Thoracic aorta (tissue), 2 donors: ENCODE measurements at places on chromosomes 4 and X.

DNA sequence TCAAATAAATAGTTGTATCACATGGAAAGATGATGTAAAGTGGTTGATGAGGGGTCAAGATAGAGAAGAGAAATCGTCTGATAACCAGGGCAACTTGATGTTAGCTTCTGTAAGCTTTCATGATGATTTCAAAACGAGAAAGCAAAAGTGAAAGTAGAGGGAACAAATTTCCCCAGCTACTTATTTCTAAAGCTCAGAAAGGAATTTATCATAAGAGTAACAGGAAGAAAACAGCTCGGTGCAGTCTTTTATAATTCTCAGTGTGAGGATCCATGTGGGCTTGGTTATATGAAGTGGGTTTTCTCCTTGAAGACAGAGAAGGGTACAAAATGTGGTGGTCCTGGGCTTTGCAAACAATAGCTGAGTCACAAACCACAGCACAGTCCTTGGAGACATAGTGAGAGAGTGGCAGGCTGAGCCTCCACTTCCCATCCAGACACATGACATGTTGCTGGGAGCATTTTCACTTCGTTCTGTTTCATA is 32.1 kb upstream of the GLRA2 start:
- no peak for DNase-seq

DNA sequence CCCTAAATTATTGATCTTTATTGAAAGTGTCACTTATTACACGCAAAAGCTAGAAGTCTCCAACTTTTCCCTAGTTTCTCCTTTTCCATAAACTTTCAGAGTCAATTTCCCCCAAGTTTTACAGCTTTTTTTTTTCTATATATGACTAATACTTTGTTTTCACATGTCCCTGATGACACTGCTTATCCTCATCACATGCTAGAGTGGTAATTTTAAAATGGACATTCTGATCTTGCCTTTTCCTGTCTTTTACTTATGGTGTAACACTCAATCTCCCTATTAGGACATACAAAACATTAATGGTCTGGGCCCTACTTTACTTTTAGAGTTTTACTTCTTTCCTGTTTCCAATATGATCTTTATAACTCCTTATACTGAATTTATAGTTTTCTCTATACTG is 112.6 kb downstream of the ANK2 start:
- DNase-seq, result no peak

DNA sequence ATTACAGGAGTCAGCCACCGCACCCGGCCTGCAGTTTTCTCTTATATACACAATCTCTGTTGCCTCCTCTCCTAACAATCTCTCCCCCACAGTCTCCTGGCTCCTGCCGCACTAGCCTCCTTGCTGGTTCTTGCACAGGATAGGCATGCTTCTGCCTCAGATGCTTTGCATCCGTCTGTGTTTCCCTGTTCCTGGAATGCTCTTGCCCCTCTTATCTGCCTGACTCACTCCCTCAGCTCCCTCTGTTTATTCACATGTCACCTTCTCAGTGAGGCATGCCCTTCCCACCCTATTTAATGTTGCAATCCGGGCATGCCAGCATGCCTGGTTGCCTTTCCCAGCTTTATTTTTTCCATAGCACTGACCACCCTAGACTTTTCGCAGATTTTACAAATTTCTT is 161.9 kb downstream of the PHF8 start:
- no peak for DNase-seq

DNA sequence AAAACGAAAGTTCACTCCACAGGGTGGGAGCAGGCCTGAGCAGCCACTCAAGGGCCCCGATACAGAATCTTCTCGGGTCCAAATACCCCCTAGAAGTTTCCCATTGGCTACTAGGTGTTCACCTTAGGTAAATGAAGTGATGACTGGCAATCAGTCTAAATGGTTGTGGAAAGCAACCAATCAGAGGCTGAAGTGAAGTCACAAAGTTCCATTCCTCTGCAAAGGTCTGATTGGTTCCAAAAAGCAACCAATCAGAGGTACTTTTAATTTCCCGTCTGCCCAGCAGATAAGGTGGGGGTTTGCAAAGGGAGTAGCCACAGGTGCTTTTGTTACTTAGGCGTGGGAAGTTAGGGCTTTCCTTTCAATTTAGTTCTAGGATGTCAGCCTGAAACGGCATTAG is 58.2 kb upstream of the NKAP start:
- no peak for DNase-seq

GRCh38 chrX:154039577-154039976 is 19.9 kb upstream of the IRAK1 start:
- no peak for DNase-seq

GRCh38 chrX:73876911-73877310 is 313.9 kb downstream of the CHIC1 start:
- no peak for DNase-seq

DNA sequence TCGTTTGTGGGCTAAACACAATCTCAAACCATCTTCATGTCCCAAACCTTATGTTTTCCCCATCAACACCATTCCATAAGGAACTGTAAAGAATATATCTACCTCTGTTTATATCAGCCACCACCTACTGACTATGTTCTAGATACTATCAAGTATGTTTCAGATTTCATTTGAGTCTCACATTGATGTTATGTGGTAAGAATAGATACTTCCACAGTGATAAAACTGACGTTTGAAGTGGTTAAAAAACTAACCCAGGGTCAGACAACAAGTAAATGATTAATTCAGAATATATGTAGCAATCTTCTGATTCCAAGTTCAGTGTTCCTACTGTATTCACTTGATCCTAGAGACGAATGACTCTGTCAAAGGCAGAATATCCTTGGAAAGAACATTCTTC is 156.8 kb upstream of the RASGEF1B start:
- no peak for DNase-seq

- no peak for DNase-seq
These were observed 1722.1 kb upstream of the PCDH10 start for GRCh38 chr4:131427000-131427399.

DNA sequence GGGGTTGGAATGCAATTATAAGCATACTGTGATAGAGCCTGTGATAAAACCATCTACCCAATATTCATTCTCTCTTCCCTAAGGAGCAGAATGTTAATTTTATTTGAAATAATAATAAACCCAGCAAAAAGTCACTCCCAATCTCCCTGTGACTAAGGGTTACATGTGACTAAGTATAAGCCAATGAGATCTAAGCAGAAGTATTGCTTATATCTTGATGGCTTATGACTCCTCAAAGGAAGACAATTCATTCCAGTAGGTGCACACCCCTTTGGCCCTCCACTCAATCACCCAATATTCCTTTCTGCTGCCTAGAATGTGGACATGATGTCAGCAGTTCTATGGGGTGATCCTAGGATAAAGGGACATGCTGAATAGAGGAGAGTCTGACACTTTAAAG is 224.6 kb downstream of the ADAMTS3 start:
- no peak for DNase-seq

DNA sequence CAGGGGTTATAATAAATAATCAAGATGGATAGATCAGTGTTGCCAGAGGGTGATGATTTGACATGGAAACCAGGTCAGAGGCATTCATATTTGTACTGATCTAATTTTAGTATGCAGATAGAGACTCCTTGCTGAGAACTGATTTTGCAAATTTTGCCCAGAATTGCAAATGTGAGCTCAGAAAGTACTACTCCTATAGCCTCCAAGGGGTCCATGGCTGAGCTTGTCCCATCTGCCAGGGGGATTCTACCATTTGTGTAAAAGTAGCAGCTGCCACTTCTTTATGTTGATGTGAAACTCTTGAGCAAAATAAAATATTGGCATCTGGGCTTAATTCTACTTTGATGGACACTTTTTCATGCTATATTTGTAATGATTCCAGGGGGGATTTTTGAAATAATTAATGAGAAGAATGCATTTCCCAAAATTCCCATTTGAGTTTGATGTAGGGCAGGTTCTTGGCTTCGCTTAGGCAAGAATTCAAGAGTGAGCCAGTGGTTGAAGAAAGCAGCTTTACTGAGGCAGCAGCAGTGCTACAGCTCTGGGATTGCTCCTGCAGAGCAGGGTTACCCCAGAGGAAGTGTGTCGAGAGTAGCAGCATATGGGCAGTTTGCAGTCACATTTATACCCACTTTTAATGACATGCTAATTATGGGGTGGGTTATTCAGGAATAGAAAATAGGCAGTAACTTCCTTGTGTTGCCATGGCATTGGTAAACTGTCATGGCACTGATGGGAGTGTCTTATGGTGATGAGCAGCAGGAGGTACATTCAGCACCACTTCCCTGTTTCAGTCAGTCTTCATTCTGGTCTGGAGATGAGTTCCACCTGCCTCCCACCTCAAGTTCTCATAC is 38.7 kb upstream of the DCLK2 start:
- DNase-seq, result no peak

DNA sequence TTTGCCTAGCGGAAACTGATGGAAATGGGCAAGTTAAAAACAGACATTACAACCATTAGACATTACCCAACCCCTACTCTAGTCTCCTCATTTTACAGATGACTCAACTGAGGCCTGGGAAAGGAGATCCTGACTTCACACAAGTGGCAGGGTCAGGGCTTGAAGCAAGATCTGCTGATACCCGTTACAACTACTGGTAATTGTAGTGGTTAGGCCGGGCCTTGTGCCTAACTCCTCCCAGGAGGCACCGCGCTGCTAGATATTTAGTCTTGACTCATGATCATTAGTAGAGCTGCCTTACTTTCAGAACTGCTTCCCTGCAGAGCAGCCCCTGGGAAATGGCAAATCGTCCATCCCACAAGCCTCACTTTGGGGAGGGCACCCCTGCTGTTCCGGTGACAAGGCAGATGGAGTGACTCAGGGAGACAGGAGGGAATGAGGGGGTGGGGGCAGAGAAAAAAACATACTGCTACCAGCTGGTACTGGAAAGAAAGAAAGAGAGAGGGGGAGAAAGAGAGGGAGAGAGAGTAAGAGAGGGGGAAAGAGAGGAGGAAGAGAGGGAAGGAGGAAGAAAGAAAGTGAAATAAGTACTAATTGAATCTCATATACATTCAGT is 12.2 kb downstream of the ARHGEF6 start:
- no peak for DNase-seq

DNA sequence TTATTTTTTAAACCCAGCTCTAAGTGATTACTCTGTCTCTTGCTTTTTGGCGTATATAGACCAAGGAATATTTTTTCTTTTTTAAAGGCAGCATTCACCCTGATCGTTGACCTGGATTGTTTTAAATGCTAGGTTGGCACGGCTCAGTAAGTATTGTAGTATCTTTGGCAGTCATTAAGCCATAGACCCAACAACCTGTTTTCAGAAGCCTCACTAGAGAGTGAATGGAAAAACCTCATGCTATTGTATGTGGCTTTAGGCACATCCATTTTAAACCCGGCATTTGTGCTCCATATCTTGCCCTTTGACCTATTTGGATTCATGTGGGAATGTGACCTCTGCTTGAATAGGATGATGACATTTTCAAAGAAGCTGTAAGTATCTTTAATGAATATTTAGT is 183.9 kb downstream of the SNCA start:
- no peak for DNase-seq

DNA sequence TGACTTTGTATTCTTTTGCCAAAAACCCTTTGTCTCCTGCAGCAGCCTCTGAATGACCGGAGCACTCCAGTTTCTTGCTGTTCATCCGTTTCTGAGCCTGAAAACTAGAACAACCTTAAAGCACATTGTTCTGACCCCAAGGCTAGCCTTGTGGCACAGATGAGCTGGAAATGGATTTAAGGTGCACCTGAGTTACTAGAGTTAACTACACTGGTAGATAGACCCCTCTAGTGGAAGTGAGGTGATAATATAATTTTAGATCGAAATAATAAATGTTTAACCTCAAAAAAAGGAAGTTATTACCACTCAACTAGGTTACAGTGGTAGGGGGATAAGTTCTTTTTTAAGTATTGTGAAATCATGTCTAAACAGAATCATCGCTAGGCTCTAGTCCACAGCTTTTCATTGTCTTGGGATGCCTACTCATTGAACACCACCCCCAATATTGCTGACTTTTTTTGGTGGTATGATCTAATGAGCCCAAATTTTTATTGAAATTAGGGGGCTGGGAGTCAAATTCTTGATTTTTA is 2.7 kb downstream of the PLS3 start:
- DNase-seq, result no peak

DNA sequence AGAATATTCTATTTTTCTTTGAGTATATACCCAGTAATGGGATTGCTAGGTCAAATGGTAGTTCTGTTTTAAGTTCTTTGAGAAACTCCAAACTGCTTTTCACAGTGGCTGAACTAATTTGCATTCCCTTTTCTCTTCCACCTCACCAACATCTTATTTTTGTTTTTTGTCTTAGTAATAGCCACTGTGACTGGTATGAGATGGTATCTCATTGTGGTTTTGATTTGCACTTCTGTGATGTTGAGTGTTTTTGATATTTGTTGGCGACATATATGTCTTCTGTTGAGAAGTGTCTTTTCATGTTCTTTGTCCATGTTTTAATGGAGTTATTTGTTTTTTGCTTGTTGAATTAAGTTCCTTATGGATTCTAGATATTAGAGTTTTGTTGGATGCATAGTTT is 24.4 kb downstream of the AIMP1 start:
- DNase-seq, result no peak

DNA sequence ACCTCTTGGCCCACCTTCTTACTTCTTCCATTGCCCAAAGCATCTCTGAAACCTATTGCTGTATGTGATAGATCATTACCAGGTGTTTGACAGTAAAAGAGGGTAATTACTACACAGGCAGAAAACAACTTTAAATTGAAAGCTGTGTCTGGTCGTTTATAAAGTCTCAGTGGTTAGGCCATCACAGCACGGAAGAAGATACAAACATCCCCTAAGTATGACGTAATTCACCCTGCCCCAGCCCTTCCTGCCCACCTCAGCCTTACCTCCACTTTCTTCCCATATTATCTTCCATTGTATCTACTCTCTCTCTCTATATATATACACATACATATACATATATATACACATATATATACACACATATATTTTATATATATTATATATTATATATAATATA is 805.8 kb upstream of the PABPC4L start:
- no peak for DNase-seq

GRCh38 chrX:152641996-152642395 is 4.3 kb downstream of the GABRQ start:
- no peak for DNase-seq

DNA sequence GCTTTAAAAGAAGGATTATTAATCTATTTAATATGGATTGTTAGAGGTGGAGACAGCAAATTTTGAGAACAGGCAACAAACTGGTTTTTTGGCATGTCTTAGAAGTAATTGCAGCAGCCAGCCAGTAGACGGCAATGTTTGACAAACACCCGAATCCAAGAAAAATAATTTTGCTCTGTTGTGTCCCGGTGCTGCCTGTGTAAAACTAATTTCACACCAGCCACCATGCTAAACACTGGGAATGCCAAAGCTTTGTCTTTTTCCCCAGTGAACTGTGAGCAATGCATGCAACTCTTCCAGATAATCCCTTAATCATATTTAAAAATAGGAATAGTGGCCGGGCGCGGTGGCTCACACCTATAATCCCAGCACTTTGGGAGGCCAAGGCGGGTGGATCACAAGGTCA is 25.9 kb downstream of the SMIM31 start:
- no peak for DNase-seq

DNA sequence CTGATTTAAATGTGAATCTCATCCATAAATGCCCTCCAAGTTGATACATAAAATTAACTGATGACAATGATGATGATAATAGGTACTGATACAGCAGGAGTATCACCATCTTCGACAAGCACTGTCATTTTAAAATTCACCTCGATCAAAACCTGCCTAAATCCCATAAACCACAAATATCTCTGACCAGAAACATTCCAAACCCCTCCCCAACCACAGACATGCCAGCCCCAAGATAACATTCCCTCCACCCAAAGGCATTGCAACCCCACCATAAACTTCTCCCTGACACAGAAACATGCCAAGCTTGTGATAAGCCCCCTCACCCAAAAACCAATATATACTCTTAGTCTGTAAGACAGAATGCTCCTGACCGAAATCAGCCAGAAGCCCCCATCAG is 63.7 kb upstream of the WDFY3 start:
- no peak for DNase-seq
